ENCODE measurements at places on chromosomes 3 and 15.

DNA sequence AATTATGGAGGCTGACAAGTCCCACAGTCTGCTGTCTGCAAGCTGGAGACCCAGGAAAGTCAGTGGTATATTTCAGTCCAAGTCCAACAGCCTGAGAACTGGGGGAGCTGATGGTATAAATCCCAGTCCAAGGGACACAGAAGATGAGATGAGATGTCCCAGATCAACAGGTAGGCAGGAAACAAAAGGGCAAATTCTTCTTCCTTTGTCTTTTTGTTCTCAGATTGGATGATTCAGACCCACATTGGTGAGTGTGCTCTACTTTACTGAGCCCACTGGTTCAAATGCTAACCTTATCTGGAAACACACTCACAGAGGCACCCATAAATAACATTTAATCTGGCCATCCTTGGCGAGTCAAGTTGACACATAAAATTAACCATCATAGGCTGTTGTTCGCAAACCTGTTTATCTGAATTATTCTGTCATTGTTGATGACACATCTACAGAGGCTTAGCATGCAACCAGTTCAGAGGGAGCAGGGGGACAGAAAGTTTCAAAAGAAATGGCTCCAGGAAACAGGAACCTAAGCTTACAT lies 62.7 kb upstream of the ITGA11 start:
- DNase-seq = no peak

DNA sequence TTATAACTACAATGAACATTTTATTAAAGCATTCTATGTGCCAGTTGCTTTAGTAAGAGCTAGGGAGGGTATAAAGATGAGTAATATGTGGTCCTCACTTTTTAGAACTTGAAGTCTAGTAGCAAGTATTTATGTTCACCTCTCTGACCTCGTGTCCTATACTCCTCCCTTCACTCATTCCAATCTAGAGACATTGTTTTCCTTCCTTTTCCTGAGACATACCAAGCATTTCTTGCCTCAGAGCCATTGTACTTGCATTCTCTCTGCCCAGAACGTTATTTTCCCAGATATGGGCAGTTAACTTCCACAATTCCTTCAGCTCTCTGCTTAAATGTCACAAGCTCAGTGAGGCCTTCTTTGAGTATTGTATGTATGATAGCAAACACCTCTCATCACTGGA lies 408.6 kb downstream of the PDCD6IP start:
- no peak for DNase-seq

- no peak for DNase-seq
These were observed 481.4 kb upstream of the THBS1 start for GRCh38 chr15:39099524-39099923.

- DNase-seq = no peak
These were observed 120.6 kb upstream of the EPHA3 start for GRCh38 chr3:88986834-88987233.

DNA sequence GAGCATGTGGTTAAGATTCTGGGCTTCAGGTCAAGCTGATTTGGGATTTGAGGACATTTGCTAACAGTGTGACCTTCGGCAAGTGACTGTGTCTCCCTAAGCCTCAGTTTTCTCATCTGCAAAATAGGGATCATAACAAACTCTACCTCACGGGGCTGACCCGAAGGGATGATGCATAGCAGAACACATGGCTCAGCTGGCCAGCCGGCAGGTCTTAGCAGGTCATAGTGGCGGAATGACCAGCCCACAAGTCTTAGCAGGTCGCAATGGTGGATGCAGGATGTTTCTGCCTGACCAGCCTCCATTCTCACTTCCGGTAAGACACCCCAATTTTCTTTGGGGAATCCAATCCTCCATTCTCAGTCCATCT lies 63.3 kb downstream of the IQSEC1 start:
- DNase-seq = no peak

DNA sequence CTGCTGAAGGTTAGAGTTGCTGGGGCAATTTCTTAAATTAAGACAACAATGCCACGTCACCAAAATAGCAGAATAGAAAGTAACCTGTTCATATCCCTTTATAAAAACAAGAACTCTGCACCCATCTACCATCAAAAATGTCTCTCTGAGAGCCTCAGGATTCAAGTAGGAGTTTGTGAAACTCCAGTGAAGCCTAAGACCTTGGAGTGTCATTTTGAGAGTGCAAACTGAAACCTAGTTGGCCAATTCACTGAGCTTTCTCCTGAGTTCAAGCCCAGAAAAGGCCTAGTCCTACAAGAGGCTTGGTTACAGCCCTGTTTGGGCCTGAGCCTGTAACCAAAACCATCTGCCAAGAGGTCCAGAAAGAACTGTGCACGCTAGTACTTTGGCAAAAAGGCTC lies 335.1 kb downstream of the EFHB start:
- no peak for DNase-seq

DNA sequence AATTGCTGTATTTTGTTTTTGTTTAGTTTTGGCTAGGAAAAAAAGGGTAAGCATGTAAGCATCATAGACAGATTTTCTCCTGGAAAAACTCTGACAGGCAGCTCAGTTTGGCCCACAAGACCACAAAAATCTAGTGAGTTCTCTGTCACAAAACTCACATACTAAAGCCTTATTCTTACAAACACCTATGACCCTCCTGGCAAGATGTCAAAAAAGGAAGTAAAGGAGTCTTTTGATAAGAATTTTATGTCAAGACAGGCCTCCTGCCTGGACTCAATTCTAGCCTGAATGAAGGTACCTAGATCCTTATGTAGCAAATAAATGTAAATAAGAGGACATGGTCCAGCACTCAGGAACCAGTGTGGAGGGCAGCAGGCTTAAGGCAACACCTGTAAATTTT lies 668.3 kb upstream of the ZNF385D start:
- DNase-seq = no peak

DNA sequence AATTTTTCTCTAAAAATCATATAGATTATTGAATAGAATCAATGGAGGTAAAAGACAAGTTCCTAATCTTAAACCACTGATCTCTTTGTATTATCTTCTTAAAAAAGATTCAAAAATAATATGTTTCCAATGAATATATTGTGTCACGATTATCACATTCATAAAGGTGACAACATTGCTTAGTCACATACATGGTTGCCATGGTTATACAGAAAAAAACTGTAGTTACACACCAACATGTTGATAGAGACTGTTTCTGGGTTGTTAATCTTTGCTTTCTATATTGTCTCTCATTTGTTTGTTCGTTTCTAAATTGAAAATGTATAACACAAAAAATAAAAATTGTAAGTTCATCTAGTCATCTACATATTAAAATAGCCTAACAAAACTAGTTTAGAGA lies 376.0 kb upstream of the ALCAM start:
- DNase-seq = no peak

- DNase-seq = no peak
These were observed 5.9 kb upstream of the C15orf39 start for GRCh38 chr15:75195766-75196241.

- DNase-seq = no peak
These were observed 118.7 kb downstream of the NUP210 start for GRCh38 chr3:13301286-13301987.

DNA sequence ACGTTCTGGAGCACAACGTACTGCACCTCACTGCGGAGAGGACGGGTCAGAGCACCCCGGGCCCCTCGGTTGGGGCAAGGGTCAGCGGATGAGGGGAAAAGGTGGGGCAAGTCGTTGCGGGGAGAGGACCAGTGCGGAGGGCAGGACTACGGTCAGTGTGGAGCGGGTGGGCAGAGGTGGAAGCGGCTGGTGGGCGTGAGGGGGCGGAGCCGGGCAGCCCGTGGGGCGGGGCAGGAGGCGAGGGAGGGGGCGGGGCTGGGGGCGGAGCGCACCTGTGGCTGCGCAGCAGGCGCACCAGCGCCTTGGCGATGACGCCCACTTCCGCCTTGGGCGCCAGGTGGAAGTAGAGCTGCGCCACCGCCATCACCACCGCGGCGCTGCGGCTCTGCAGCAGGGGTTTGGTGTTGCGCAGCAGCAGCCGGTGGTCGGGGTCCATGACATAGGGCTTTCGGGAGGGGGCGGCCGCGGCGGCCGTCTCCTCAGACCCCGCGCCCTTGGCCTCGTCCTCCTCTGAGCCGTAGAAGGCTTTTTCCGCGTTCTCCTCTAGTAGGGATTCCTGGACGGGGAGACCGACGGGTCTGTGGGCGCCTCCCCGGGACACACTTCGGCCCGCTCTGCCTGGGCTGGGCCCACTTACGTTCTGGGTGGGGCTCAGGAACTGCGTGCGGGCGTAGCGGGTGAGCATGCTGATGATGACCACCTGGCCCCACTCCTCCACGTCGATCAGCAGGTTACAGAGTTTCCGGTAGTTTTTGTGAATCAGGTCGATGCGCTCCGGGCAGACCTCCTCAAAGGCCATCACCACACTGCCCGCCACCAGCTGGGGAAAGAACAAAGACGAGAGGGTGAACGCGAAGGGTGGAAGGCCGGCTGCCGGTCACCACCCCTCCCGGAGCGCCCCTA lies 29.2 kb downstream of the AP3B2 start:
- DNase-seq = peak; percentile 65

GRCh38 chr3:124078953-124079911 lies 87.3 kb upstream of the ROPN1 start:
- no peak for DNase-seq

- DNase-seq = no peak
These were observed 85.0 kb upstream of the XCR1 start for GRCh38 chr3:46112296-46112695.

DNA sequence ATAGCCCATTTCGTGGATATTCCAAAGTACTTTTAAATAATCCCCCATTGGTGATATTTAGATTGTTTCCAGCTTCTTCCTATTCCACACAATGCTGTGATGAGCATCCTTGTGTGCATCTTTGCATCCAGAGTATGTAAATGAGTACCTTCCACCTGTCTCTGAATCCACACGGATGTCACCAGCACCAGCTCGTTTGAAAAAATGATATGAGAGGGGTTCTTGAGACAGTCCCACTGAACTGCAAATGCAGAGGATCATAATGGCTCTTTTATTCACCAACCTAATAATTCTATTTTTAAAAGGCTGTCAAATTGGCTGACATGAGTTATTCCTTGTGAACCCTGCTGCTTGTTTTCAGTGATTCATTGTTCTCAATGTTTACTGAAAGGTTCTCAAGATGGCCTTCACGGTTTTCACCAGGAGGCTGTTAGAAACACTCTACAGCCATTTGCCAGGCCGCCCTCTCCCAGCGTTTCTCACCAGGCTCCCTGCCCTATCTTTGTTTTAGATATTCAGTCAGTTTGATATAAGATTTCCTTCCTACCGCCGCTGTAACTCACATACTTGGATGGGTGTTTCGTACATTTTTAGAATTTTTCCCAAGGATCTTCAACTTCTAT lies 96.7 kb upstream of the PTPRG start:
- DNase-seq = no peak

DNA sequence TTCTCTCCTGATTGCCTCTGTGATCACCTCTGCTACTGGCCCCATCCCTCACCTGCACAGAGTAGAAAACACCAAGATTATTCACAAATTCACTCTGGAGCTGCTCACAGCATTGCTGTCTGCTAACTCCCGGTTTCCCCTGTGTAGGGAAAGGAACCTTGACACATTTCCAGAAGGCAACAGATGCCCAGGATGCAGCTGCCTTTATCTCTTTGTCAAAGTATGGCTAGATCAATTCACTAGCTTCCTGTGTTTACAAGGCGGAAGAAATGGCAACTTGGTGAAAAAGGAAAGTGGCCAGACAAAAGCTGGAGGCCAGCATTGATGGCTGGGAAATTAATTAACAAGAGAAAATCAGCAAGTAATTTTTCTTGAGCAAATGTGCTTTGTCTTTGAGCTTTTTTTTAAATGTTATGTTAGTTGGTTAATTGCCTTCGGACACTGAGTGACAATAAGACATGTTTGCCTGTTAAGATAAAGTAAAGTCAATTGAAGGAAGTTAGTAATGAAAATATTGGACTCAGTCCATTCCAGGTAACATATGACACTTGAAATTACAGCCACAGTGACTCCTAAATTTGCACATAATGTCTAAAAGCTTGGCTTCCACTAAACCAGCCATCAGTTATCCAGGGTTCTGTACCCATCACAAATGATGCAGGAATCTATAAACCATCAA lies 394.6 kb upstream of the IL12A start:
- no peak for DNase-seq

- no peak for DNase-seq
These were observed 78.0 kb upstream of the POU1F1 start for GRCh38 chr3:87354398-87354797.

DNA sequence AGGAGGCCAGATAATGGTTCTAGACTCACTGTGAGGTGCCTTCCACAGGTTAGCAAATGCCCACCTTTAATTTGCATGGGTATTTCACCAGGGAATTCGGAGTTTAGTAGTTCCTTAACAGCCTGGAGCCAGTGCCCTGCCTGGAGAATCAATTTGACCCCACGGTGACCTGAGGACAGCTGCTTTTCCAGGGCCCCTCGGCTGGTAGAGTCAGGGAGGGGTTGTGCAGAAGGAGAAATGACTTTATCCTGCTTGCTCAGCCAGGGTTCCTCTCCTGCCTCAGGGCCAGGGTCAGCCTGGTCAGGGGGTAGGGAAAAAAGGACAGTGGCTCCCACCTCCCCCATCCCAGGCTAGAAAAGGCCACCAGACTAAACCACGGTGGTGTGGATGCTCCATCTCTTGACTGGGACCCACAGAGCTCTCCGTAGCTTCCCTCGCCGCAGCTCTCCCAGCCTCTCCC lies 12.0 kb downstream of the DLL4 start:
- DNase-seq = no peak

DNA sequence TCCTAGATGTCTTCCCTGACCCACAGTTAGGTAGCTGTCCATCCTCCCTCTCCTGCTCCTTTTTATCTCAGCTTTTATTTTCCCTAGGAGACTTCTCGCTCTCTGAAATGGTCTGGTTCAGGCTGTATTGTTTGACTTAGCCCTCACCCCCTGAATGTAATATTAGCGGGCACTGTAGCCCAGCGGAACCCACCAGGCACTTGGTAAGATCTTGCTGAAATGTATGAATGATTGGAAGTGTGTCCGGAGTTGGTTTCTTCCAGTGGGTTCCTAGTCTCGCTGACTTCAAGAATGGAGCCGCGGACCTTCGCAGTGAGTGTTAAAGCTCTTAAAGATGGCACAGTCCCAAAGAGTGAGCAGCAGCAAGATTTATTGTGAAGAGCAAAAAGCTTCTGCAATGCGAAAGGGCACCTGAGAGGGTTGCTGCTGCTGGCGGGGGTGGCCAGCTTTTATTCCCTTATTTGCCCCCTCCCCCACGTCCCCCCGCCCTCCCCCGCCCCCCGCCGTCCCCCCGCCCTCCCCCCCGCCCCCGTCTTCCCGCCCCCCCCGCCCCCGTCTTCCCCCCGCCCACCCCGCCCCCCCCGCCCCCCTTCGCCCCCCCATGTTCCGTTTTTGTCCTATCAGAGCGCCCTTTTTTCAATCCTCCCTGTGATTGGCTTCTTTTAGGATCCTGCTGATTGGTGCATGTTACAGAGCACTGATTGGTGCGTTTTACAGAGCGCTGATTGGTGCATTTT lies 694 bp upstream of the EEFSEC start:
- DNase-seq = no peak

- DNase-seq = no peak
These were observed 25.7 kb downstream of the PRKCI start for GRCh38 chr3:170247875-170248274.

DNA sequence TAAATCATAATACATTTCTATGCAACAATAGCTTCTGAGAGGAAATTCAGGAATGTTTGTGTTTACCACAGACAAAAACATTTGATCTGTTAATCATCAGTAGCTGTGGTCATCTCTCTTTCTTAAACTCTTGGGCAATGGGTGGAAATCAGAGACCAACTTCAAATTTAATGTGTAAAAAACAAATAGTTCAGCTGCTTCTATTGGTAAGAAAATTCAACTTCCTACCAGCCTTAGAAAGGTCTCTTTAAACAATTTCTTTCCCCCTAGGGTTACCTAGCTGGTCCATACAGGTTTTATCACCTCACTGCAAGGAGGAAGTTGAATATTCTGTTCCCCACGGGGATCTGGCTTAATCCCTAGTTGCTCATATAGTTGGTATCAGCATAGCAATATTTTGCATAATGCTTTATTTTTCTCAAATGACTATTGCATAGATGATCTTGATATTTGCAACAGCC lies 20.3 kb upstream of the PPP4R2 start:
- DNase-seq = no peak
